ENCODE measurements at places on chromosomes 3 and 15.

DNA sequence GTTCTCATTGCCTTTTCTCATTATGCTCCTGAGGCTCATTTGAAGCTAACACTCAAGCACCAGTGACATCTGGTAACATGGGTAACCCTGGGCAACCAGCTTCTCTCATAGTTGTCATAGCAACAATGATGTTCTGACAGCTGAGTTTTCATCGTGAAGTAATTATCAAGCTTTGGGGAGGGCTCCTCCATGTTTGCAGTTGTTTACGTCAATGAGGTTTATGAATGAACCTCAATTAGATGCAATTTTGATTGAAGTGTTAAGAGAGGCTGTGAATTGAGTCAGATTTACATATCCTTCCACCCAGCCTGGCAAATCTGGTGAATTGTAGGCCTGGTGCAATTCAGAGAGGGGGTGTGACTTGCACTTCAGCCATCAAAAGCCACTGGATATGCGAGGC, 119.3 kb upstream of the CHD2 start:
- no peak for DNase-seq

DNA sequence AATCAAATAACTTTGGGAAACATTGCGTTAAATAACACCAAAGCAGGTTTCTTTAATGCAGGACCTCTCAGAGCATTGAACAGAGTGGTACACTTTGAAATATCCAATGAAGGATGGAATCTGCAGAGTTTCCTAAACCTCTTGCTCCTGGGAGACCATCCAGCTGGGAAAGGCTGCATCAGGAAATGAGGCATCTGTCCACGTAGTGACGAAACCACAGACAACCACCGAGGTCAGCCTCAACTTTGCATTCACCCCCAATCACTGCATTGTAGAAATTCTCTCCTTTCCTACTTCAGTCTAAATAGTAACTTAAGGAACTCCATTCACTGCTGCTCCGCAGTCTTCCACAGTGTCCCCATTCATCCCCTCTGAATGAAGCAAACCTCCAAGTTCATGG, 41.5 kb upstream of the CDV3 start:
- DNase-seq, result peak; percentile 81

- DNase-seq, result peak; percentile 62
Observed at GRCh38 chr3:183911763-183912506, 27.3 kb upstream of the PARL start.

- no peak for DNase-seq
Observed at GRCh38 chr3:14082108-14082657, 42.5 kb downstream of the CHCHD4 start.

- DNase-seq, result no peak
Observed at GRCh38 chr15:81859737-81860516, 185.9 kb downstream of the MEX3B start.

- DNase-seq, result no peak
Observed at GRCh38 chr15:71444032-71444810, 328.9 kb downstream of the THSD4 start.

- peak; percentile 55 for DNase-seq
Observed at GRCh38 chr3:183481582-183481981, 53.2 kb upstream of the MCF2L2 start.

DNA sequence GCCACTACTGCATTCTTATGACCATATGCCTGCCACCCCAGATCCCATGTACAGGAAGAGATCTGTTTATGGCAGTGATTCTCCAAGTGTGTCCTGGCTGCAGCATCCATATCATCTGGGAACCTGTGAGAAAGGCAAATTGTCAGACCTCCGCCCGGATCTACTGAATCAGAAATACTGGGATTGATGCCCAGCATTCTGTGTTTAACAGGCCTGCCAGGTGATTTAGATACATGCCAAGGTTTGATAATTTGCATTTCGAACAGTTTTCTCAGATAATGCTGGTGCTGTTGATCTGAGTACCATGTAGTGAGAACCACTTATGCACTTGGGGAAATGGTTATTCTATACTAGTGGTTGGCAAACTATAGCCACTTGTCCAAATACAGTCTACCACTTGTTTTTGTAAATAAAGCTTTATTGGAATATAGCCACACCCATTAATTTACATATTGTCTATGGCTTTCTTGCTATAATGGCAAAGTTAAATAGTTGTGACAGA, 165.4 kb downstream of the SSR3 start:
- no peak for DNase-seq

DNA sequence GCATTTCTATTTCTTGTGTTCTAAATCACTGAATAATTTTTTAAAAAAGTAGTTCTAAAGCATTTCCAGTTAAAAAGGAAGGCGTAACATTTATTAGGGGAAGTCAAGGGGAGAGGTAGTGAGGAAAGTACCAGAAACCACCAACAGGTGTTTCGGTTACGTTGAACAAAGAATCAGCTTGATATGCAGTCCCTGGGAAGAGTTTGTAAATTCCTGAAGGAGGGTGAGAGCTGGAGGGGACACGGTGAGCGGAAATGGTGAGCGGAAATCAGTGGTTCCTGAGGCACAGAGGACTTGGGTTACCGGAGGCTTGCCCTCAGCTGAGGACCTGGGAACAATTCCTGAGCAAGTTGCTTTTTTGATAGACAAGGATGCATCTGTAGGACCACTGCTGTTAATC, 17.8 kb downstream of the MAP2K1 start:
- DNase-seq, result no peak

DNA sequence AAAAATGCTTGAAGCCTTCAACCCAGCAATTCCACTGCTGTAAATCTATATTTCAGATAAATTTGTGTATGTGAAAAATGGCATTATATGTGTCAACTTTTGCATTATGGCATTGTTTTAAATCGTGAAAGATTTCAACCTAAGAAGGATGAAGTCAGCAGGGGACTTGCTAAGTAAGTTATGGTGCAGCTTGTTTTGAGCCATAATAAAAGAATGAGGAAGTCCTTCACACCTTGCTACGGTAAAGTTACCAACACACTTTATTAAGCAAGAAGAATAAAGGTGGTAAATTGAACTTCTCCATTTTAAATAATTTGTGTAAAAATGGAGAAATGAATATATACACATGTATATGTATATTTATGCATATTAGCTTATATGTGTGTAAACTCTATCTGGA, 371.4 kb downstream of the ROBO2 start:
- no peak for DNase-seq

DNA sequence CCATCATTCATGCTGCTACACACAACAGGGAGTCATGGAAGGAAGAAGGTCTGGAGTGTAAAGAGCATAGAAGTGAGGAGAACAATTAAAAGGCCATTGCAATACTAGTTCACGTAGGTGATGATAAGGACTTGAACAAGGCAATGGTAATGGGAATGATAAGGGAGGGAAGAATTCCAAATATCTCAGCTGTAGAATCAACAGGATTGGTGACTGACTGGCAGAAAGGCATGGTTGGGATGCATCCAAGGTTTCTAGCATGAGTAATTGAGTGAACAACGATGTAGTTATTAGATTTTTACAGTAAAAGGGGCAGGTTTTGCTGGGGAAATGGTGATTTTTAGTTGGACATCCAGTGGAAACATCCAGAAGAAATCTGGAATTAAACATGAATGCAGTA, 2.4 kb upstream of the SEC62 start:
- peak; percentile 67 for DNase-seq

- DNase-seq, result peak; percentile 58
Observed at GRCh38 chr15:59063042-59063441, 41.9 kb upstream of the CCNB2 start.

GRCh38 chr3:127749361-127749760, 73.0 kb downstream of the MGLL start:
- no peak for DNase-seq

DNA sequence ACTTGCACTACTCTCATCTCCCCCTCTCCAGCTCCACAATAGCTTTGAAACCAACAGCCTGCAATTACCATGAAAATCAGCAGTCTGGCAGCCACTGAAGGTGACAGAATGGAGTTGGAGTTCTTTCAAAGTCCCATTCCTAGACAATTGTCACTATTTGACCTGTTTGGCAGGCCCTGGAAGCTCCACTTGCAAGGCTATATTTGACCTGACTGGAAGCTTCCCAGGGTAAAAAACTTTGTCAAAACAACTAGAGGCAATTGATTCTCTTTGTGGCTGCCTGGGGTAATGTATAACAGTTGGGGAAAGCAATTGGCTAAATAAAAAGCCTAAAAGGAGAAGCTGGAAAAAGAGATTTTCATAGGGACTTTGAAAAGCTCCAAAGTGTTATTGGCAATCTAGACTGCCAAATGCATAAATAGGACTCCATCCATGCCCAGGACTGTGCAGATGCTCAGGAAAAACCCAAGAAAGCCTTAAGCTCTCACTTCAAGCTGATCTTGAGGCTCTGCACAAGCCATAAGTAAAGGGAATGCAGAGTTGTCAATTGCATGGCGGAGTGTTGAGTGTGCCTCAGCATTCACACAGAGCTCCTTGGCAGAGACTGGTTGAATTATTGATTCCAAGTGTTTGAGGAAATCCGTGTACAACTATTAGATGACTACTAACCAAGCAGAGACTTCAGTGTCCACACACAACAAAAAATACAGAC, 18.3 kb downstream of the GREM1 start:
- no peak for DNase-seq

DNA sequence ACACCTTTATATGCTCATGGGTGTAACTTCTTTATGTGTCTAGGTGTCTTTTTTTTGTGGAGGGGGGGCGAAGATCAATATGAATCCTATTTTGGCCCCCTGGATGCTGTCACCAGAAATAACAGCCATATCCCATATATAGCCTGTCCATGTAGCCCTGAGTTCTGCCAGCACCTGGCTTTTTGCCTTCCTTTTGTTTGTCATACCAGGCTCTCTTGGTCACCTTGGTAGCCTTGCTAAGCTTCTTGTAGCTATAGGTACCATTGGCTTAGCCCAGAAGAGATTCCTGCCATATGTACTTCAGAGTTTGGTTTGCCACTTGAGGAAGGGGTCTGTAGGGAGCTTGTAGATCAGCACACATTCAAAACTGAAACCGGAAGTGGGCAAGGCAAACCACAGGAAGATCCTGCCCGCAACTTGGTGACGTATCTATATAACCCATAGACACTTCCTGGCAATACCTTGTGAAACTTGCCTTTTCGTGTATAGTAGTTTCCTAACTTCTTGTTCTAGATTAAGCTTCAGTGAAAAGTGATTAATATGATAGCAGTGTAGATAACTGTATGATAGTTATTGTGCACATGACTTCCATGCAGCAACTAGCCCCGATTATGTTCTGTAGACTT, 11.9 kb downstream of the RASA2 start:
- DNase-seq, result peak; percentile 33

DNA sequence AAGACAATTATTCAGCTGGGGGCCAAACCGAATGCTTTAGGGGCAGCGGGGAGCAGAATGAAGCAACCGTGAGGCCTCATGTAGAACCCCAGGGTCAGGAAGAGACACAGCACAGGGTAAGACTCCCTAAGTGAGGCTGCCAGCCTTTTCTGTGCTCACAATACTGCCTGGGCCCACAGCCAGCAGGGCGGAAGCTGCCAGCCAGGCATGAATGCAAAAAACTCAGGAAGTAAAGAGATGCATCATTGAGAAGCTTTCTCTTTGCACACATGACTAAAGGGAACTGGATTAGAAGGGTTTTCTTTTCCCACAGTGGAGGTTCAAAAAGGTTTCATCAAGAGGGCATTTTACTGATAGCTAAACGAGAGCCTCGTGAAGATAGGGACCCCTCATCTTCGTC, 33.3 kb downstream of the CA12 start:
- DNase-seq, result peak; percentile 75

DNA sequence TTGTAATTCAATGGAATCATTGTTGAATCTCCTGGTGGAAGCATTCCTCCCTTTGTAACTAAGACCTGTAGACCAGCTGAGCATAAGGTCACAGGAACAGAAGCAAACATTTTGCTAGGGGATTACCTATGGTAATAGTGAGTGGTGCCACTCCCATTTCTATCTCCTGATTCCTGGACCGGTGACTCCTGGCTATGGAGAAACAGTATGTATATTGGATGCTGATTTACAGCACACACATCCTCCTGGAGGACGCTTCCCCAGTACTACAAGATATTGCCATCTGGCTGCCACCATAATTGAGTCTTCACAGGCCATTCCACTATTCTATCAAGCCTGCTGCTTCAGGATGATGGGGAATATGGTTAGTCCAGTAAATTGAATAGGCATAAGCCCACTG, 33.3 kb upstream of the XCR1 start:
- DNase-seq, result no peak

- peak; percentile 96 for DNase-seq
Observed at GRCh38 chr3:177835917-177836316, 638.6 kb upstream of the TBL1XR1 start.

DNA sequence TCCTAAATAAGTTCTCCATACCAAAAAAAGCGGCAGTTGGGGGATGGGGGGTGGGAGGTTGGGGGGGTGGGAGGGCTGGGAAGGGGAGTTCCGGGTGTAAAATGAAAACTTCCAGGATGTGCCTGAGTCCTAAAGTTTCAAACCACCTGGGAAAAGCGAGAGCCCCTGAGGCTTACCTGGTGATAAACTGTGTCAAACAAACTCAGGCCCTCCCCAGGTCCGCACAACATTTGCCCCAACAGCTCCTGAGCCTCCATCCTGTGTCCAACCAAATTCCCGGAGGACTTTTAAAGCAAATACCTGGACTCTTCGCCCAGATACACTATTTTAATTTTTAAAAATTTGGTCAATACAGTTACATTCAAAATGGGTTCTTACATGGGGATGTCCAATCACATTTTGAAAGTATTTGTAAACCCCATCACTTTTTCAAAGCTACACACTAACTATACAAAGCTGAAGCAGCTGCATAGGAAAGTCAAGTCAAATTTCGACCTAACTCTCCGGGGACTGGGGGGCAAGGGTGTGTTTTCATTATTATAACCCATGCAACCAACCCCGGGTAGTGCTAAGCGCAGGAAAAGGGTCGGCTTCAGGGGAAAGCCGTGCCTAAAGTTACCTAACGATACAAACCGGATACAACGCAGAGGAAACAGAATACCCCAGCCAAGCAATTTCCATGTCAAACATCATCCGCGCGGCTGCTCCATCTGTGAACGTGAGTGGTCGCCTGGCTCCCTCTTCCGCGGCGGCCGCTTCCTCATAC, 685 bp upstream of the FOXB1 start:
- no peak for DNase-seq

DNA sequence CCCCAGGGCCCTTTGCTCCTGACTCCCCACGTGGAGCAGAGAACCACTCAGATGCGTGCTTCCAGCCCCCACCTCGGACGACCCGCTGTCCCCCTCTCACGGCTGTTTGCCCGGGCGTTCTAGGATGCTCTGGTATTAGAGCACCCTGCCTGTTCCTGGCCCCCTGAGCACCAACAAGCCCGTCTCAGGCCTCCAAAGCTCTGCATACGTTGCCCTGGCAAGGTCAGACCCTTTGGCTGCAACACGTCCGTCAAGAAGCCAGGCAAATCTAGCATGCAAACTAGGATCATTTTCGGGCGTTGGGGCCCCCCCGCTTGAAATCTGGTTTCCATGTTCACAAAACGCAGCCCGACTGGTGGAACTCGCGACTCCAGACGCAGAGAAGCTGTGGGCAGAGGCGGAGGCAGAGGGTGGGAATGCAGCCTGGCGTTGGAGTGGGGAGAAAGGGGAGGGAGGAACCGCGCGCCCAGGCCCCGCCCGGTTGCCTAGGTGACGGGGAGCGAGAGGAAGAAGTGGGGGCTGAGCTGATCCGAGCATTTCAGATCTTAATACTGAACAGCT, 86.2 kb upstream of the PIAS1 start:
- peak; percentile 67 for DNase-seq
